ENCODE measurements at places on chromosomes 16 and 17.

DNA sequence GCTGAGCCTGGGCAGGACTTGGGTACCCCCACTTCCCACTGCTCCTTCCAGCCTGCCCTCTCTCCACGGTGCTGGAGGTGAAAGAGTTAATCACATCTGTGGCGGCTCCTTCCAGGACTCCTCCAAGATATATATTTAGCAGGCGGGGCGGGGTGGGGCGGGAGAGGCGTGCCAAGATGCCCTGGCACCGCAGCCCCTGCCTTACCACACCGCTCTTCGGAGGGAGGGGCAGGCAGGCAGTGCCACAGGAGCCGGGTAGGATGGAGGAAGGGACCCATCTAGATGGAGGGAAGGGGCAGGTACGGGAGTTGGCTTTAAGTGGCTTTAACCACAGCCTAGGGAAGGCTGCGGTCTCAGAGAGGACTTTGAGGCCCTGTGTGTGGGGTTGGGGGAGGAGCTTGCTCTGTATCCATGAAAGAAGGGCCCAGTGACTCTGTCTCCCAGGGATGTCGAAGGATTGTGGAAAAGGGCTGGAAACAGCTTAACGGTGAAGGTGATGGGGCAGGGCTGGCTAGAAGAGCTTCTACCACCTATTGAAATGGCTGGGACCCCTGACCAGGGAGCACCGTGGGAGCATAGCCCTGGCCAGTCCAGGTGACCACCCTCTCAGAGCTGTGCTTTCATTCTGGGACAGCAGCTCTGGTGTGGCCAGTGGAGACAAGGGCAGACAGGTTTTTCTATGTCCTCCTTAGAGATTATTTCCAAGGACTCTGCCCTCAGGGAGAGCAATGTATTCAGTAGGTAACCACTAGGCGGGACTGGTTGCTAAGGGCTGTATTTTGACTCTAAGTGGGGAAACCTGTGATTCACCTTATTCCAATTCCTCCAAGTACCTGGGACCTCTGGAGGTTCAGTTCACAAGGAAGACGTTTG lies 13.0 kb downstream of the GPR142 start:
- DNase-seq: no peak

GRCh38 chr16:50684823-50685461 lies 3.8 kb upstream of the SNX20 start:
- no peak for DNase-seq

- no peak for DNase-seq
Measured at GRCh38 chr17:17309356-17309755, 6.2 kb downstream of the NT5M start.

- DNase-seq: peak; percentile 44
Measured at GRCh38 chr17:8062807-8063483, 24.1 kb downstream of the ALOX15B start.

DNA sequence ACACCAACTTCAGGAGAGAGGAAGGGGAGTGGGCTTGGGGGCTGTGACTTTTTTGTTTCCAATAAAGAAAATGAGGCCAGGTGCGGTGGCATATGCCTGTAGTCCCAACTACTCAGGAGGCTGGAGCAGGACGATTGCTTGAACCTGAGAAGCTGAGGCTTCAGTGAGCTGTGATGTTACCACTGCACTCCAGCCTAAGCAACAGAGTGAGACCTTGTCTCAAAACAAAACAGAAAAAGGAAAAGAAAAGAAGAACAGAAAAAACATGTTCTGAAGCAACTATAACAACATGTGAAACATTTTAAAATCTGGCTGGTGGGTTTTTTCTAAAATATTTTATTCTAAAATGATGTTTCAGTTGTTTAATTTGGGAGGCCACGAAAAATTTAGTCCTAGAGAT lies 554.0 kb upstream of the ZFHX3 start:
- no peak for DNase-seq

- DNase-seq: no peak
Measured at GRCh38 chr16:66494916-66495315, 55.0 kb downstream of the TK2 start.

DNA sequence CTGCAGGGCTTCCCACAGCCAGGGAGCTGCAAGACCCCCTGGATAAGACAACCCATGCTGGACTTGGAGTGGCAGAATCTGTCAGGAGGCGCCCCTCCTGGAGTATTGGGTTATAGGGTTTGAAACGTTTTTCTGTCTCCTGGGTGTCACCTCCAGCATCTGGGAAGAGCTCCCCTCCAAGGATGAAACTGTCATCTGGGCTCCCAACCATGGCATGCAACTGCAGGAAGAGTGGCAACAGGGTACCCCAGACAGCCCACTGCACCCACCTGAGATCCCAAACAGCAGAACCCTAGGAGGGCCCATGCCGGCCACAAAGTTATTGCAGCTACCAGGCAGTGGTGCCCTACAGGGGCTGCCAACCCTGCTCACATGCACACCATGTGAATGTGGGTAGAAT lies 636 bp upstream of the GSG1L start:
- no peak for DNase-seq
